ENCODE measurements at places on chromosomes 13 and 19.

GRCh38 chr19:54316746-54317107, 3.8 kb upstream of the LILRA5 start:
- no peak overlapping the region for H3K27ac ChIP-seq
- no peaks in the 10 kb centered on the region for H3K27me3 ChIP-seq
- peak; percentile 67 for DNase-seq
- peaks cover 6% of the 10 kb centered on the region for H3K4me1 ChIP-seq
- H3K4me3 ChIP-seq = no peak overlapping the region

- DNase-seq = peak; percentile 91
- peak overlapping the region; percentile 88 for H3K27ac ChIP-seq
- H3K4me1 ChIP-seq = peaks cover 38% of the 10 kb centered on the region
- no peaks in the 10 kb centered on the region for H3K36me3 ChIP-seq
Observed at GRCh38 chr13:48828962-48829411, 146.7 kb upstream of the FNDC3A start.

DNA sequence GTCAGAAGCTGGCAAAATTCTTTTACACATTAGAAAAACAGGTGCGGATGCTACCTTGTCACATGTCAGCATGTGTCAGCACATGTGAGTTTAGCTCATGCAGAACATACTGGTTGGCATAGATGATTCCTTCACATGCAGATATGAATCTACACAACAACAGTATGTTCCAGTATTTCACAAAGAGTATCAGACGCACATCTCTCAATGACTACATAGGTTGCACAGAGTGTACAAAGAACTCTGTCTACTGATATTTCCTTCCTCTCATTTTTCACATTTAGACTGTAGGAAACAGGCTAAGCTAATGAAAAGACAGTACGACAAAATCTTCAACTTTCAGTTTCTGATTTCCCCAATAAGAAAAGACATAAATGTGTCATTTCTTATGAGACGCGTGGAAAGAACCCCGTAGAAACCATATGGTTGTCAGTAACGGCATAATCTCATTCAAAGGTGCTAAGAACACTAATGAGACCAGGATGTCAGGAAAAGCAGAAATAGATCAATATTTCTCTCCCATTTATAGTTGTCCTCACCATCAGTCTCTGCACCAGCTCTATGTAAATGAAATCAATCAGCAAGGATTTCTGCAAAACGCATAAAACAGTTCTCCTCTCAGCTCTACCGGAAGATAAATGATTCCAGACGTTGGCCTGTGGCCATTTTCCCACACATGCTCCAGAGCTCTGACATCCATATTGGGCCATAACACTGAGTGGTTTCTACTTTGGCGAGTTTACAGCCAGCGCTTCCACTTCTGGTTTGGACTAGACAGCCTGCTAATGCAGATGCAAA, 81.2 kb downstream of the STARD13 start:
- H3K4me1 ChIP-seq = no peaks in the 10 kb centered on the region

DNA sequence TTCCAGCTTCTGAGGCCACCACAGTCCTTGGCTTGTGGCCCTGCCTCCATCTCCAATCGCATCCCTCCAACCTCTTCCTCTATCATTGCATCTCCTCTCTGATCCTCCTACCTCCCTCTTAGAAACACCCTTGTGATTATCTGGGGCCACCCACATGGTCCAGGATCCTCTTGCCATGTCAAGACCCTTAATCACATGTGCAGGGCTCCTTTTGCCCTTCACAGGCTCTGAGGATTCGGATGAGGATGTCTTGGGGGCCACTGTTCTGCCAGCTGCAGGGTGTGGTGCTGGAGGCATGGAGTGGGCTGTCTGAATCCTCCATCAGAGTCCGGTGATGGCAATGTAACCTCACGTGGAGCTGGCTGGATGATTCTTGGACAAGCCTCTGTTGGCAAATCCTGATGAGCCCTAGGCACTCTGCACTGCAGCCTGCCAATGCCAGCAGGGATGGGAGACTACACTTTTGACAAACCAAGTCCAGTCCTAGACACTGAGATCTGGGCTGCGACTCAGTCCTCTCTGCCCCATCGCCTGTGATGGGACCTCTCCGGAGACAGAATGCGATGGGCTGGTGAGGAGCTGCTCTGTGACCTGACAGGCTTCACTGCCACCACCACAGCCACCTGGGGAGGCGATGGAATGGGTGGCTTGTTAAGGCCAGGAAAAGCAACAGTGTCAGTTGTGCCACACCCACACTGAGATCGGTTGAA, 61.2 kb downstream of the CCDC70 start:
- H3K4me1 ChIP-seq = peaks cover 20% of the 10 kb centered on the region
- no peaks in the 10 kb centered on the region for H3K36me3 ChIP-seq
- H3K27me3 ChIP-seq = no peaks in the 10 kb centered on the region
- DNase-seq = no peak

- no peak overlapping the region for H3K27ac ChIP-seq
- peaks cover 7% of the 10 kb centered on the region for H3K4me1 ChIP-seq
- no peaks in the 10 kb centered on the region for H3K36me3 ChIP-seq
- no peak overlapping the region for H3K4me3 ChIP-seq
- DNase-seq = no peak
Observed at GRCh38 chr19:45166723-45167252, 6.0 kb upstream of the NKPD1 start.
